ENCODE measurements at places on chromosomes 3 and 15.

- peak; percentile 84 for DNase-seq
These were observed 73.4 kb downstream of the NUP210 start for GRCh38 chr3:13346481-13347389.

DNA sequence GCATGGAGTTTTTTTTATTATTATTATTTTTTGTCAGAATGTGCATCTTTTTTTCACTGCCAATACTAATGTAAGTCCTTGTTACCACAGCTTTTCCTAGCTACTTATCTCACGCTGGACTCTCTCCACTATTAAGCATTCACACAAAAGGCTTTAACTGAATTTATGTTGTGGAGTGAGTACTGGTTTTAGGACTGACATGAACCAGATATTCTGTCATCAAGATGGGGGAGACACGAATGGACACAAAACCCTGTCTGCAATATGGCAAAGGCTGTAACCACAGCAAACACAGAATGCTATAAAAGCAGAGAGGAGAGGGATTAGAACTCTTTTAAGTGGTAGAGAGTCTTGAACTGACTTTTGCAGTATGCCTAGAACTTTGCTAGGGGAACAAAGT is 592.2 kb upstream of the TBL1XR1 start:
- DNase-seq: no peak

- no peak for DNase-seq
These were observed 51.7 kb downstream of the GRIP2 start for GRCh38 chr3:14488286-14489041.

- DNase-seq: no peak
These were observed 14.5 kb downstream of the ARHGEF26 start for GRCh38 chr3:154135511-154136173.

- no peak for DNase-seq
These were observed 800.3 kb upstream of the GBE1 start for GRCh38 chr3:82561784-82562183.

DNA sequence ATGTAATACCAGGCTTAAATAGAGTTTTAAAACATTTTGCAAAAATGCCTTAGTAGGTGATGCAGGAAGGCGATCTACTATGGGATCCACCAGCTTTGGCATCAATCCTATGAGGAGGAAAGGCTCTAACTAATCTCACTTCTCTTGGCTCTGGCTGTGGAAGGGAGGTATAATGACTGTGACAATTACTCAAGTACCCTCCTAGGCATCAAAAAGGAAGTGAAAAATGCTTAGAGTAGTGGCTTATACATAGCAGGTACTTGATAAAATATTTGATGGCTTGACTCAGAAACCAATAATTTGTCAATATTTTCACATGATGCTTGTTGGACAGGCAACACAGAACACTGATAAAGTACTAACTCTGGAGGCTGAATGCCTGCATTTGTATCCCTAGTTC is 34.1 kb upstream of the SERPINI2 start:
- no peak for DNase-seq

- DNase-seq: no peak
These were observed 68.8 kb upstream of the PRR23E start for GRCh38 chr3:127124120-127124519.

DNA sequence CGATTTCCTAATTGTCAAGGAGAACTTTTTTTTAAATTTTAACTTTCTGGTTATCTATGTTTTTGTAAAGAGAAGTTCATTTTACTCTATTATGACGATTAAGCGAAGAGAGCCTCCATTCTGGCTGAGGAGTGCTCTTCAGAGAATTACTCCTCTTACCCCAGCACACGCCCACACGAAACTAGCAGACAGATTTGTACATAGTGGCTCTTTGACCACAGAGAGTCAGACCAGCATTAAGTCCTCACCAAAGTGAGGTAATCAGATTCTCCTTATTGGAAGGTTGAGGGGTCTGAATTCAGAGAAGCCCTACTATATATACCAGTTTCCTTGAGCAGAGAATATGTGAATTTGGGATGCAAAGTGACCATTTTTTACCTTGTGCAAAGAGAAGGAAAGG is 204.8 kb upstream of the TSC22D2 start:
- DNase-seq: no peak

DNA sequence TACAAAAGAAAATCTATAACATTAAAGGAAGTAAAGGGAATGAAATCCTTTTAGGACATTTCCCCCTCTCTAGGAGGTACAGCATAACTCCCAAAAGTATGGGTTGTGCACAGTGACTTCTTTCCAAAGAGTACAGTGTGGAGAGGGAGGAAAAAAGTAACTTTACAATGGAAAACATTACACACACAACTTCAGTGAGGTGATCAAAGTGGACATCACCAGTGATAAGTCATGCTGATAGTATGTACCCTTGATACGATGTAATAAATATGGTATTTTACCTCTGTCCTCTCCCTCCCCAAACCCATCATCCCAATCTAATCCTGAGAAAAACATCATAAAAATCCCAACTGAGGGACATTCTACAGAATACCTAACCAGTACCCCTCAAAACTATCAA is 10.8 kb downstream of the PLD1 start:
- DNase-seq: no peak

- no peak for DNase-seq
These were observed 622.9 kb upstream of the SGO1 start for GRCh38 chr3:20808864-20809263.

- DNase-seq: no peak
These were observed 1.2 kb downstream of the PFKFB4 start for GRCh38 chr3:48555231-48555948.

DNA sequence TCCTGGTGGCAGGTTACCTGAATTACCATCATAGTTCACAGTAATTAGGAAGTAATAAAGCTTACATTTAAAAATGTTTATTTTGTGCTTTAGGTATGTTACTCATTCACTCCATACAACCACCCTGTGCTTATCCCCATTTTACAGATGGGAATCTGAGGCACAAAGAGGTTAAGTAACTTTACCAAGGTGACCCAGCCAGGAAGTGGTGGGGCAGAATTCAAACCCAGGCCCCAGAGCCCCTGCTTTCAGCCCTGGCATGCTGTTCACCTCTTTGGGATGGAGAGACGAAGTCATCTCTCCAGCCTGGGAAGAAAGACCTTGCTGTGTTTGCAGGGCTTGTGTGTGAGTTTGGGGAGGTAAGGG is 285.6 kb upstream of the TPM1 start:
- no peak for DNase-seq

GRCh38 chr15:60945196-60945595 is 283.9 kb downstream of the RORA start:
- no peak for DNase-seq

DNA sequence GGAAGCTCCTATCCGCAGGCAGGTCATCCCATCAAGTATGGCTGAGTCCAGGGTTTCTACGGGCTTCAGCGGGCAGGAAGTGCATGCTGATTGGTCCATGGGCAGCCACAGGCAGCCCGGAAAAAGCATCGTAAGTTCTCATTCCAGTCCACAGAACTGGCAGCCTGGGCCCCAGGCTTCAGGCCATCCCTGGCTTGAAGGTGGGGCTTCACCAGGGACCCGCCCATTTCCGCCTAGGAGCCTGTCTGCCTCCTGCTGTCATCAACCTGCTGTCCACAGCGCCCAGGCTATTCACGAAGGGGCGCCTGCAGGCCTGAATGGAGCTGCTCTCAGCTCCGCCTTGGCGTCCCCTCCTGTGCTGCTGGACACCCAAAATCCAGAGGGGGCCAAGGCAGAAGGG is 13.9 kb downstream of the PCYT1A start:
- no peak for DNase-seq

- DNase-seq: no peak
These were observed 255.3 kb upstream of the IL12A start for GRCh38 chr3:159733194-159733860.

- DNase-seq: no peak
These were observed 21.0 kb upstream of the EID1 start for GRCh38 chr15:48856942-48857341.

GRCh38 chr15:92763459-92763858 is 107.9 kb upstream of the FAM174B start:
- DNase-seq: no peak

DNA sequence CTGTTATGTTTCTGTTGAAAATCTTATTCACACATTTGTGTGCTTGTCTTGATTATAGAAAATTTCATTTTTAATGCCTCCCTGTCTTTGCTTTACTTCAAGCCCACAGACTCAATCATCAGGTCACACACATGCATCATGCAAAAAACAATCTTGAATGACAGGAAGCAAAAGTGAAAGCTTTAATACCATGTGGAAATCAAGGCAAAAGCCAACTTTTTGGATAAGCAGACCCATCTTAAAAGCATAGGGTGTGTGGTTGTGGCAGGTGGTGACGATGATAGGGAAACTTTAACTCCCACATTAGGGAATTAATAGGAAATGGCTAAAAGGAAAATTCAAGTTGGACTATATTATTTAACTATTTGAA is 155.9 kb upstream of the EOMES start:
- no peak for DNase-seq

DNA sequence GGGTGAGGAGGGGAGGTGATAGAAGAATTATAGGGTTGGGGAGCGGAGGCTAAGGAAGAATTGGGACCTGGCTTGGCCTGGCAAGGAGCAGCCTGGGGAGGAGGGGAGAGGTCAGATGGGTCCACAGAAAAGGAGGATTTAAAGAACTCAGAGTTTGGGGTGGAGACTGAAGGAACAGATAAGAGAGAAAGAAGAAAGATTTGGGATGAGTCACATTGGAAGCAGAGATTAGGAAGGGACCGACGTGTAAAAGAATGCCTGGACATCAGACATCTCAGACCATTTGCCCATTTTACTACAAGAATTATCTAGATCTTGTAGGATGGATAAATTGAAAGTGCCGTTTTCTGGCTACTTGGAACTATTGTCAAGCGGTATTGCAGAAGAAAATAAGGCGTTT is 10.4 kb downstream of the TCAIM start:
- no peak for DNase-seq

- peak; percentile 81 for DNase-seq
These were observed 1.9 kb downstream of the AEN start for GRCh38 chr15:88623061-88623460.

- DNase-seq: no peak
These were observed 44.1 kb downstream of the SENP2 start for GRCh38 chr3:185630182-185630622.

GRCh38 chr3:129282727-129283327 is 4.2 kb downstream of the HMCES start:
- peak; percentile 35 for DNase-seq

GRCh38 chr3:46892285-46893145 is 15.0 kb downstream of the PTH1R start:
- no peak for DNase-seq

DNA sequence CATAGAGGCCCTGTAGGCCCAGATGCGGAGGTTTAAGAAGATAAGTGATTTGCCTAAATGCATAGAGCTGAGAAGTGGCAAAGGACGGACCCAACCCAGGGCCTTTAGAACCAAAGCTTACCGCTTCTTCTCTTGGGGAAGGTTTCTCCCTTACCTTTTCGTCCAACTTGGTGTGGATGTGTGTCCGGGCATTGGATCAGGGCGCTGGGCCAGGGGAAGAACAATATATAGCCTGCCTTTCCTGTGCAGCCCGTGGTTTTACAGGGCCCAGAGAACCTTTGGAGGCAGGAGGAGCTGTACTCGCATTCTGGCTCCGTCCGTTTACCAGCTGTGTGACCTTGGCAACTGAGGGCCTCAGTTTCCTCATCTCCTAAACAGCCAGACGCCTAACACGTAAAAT is 686 bp upstream of the P3H2 start:
- DNase-seq: no peak

- no peak for DNase-seq
These were observed 59.6 kb upstream of the P3H2 start for GRCh38 chr3:190180268-190180667.
